H9 (cell line): ENCODE measurements at places on chromosomes 7 and 10.

- DNase-seq: no peak
Measured at GRCh38 chr7:100356416-100357068, 1.4 kb upstream of the PILRB start.

DNA sequence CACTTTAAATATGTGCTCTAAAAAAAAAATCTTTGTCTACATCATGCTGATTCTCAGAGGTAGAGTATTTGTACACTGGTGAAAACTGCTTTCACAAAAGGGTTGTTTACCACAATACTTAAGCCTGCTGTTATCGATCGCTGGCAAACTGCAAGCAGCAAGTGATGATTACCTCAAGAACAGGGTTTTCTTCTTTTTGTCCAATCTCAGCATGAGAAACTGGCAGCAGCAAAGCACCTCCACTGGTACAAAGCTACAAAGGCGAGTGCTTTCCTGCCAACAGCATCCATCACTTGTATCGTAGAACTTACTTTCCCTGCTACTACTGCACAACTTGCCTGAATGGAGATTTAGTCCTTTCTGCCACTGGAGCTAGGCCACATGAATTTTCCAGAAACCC lies 276.5 kb downstream of the DGKB start:
- DNase-seq: no peak

DNA sequence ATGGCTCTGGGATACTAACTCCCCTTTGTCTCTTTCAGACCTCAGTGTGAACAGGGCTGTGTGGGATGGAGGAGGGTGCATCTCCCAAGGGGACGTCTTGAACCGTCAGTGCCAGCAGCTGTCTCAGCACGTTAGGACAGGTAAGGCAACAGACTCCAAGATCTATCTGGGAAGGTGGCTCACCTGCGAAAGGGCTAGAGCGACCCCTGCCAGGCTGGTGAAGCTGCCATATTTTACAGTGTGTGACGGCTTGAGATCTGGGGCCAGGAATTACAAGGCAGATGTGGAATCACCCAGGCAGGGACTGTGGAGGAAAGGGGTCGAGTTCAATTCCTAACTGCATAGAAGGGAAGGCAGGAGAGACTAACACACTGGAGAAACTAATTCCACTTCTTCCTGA lies 11.2 kb downstream of the MUC17 start:
- peak; percentile 74 for DNase-seq

DNA sequence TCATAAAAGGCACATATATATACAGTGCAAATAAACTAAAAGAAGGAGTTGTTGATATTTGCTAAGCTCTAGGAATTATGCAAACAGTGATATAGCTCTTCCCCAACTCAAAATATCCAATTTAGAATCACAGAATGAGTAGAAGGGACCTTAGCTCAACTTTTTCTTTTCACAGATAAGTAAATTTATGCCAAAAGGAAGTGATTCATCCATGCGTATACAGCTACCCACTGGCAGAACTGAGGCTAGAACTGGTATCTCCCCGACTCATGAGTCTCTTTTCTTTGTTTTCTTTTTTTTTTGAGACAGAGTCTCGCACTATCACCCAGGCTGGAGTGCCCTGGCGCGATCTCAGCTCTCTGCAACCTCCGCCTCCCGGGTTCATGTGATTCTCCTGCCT lies 54.2 kb upstream of the SVIL start:
- no peak for DNase-seq

GRCh38 chr7:44258865-44259546 lies 58.2 kb downstream of the YKT6 start:
- no peak for DNase-seq

DNA sequence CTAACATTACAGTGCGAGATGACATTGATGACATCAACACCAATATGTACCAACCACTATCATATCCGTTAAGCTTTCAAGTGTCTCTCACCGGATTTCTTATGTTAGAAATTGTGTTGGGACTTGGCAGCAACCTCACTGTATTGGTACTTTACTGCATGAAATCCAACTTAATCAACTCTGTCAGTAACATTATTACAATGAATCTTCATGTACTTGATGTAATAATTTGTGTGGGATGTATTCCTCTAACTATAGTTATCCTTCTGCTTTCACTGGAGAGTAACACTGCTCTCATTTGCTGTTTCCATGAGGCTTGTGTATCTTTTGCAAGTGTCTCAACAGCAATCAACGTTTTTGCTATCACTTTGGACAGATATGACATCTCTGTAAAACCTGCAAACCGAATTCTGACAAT lies 4.3 kb downstream of the GPR22 start:
- DNase-seq: no peak

DNA sequence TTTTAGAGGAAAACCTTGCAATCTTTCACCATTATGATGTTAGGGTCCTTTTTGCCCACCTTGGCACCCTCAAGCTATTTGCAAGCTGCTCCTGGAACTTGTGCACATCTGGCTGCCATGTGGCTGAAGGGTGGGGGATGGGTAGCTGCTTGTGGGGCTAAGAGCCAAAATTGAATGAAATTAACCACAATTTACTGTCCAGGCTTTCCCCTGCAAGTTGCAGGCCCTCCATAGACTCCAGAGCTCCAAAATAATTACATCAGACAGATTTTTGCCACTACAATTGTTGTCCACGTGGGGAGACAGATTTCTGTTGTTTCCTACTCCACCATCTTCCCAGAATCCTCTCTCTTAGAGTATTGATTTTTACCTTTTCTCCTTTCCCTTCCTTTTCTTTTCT lies 19.1 kb downstream of the PI4K2A start:
- no peak for DNase-seq

GRCh38 chr7:106774768-106775551 lies 90.1 kb upstream of the PIK3CG start:
- DNase-seq: peak; percentile 38

GRCh38 chr10:123535386-123535785 lies 130.8 kb upstream of the GPR26 start:
- no peak for DNase-seq

GRCh38 chr7:99122762-99123161 lies 21.1 kb downstream of the SMURF1 start:
- no peak for DNase-seq

DNA sequence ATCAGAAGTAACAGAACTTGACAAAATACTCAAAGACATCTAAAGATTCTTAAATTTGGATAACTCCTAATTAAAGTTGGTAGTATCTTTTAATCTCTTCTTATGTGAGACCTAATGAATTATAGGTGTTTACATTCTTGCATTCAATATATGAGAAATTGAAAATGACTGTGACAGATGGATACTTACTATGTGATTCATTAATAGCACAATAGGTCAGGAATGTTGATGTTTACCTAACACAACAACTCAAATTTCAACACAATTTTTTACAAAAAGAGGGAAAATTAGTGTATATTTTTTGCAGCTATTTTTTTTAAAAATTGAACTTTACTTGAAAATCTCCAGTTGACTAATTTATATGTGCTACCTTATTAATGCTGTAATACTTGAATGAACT lies 31.7 kb upstream of the MCU start:
- no peak for DNase-seq

DNA sequence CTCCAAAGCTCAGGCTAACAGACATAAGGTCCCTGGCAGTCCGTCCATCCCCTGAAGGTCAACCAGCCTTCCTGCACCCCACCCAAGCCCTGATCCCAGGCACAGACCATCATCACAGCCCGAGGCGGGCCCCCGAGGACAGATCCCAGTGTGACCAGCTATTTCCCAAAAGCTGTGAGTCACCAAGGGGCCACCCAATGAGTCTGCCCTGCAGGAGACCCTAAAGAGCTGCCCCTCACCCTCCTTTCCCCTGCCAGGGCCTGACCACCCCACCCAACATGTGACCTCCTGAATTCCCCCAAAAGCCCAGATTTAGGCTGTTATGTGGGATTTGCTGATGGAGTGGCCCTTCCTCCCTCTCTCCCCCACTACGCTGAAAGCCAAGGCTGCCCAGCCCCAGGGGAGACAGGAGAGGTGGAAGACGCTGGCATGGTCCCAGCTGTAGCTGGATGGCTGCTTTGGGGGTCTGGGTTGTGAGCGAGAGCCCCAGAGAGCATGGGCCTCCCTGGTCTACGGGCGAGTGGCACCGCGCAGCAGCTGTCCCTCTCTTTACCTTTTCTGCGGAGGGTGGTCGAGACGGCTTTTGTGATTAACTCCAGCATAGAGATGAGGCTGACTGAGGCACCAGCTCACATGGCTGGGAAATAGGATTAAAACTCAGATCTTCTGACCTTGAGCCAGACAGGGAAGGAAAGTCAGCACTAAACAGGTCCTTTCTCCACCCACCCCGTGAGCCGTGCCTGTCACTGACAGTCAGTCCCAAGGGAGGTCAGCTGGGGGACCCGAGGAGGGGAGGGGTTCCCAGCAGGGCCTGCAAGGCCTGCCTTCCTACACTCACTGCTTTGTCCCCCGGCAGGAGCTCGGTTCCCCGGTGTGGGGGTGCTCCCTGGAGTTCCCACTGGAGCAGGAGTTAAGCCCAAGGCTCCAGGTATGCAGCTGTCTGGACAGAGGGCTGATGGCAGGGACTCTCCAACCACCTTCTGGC lies 16.7 kb downstream of the ELN start:
- no peak for DNase-seq

- peak; percentile 20 for DNase-seq
Measured at GRCh38 chr7:109094-109493, 83.3 kb upstream of the FAM20C start.
